ENCODE measurements at places on chromosomes 11 and 22. TPM values are rescaled to one million over a fixed set of nuclear protein-coding genes. Genes with fewer than 3 reads are reported as not detected.

The BTG4 gene
- 0.12 TPM for total RNA-seq

DNA sequence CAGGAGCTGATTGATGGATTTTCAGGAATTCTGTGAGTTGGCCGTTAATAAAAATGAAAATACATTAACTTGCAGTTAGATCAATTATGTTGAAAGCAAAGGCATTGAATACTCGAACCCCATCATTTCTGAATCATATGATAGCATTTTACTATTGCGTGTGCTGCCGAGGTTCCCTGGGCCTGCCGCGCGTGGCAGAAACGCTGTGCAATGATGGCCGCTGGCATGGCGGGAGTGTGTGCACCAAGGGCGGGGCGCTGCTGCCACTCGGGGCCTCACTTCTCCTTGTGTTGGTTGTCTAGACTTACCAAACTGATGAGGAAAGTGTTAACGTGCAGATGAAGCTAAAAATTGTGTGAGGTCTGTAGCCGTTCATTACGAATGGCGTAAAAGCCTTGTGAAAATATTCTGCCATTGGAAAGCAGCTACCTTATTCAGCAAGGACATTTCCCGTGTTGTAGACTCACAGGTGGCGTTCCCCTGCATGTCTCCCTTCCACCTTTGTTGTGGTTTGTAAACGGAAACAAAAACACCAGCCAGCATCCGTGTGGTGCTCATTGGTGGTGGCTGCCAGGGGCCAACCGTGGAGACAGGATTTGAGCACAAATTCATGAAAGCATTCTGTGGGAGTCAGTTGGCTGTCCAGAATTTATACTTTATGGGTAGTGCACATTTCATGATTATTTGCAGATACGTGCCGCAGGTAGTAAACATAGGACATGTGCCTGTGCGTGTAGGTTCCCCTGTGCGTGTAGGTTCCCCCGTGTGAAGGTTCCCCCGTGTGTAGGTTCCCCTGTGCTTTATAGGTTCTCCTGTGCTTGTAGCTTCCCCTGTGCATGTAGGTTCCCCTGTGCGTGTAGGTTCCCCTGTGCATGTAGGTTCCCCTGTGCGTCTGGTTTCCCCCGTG is 5.9 kb upstream of the GRAMD4 start:
- no peak for DNase-seq

GRCh38 chr11:87501388-87501787 is 463.7 kb downstream of the TMEM135 start:
- DNase-seq: no peak

DNA sequence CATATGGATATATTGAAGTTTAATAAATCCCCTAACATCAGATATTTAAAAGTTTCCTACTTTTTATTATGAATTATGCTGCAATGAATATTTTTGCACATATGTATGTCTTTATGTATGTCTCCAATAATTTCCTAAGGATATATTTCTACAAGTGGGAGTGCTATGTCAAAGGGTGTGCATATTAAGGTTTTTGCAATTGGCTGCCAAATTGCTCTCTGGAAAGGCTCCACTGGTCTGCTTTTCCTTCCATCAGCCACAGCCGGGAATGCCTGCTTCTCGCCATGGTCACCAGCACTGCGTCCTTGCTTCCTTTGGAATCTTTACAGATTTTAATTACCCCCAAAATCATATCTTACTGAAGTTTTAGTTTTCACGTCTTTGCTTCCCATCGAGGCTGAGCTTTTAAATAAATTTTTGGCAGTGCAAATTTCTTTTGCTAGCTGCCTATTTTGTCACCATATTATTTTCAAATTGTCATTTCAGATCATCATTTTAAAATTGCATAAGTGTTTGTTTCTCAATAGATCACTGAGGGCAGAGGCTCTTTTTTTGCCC is 221.7 kb downstream of the SNX19 start:
- no peak for DNase-seq

GRCh38 chr11:4825132-4825531 is 4.0 kb downstream of the OR51F2 start:
- DNase-seq: no peak

DNA sequence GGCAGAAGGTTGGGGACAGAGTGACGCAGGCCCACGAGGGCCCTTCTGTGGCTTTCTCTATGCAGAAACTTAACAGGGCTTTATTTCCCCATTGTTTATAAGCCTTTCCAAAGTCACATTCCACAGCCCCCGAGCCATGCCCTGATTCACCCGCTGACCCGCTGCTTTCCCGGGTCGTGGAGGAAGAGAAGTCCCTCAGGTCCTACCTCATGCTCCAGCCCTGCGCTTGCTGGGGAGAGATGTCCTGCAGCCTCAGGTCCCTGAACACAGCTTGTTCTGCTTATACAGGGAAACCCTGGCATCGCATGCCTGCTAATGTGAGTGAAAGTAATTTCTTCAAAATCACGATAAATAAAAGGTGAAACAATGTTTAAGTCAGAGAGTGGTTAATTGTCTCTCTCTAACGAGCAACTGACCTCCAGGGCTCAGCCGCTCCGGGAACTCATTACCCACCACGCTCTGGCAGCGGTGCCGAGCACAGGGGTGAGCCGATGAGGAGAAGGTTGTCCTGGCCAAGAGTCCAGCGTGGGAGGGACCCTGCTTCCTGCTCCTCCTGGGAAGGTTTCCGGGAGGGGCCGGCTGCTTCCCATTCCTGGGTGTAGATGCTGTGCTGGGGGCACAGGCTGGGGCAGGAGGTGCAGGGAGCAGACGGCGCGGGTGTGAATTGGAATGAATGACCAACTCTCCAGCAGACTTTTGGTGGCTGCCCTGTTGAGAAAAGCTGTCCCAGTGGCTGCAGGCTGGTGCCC is 595.2 kb downstream of the BRD1 start:
- DNase-seq: no peak

DNA sequence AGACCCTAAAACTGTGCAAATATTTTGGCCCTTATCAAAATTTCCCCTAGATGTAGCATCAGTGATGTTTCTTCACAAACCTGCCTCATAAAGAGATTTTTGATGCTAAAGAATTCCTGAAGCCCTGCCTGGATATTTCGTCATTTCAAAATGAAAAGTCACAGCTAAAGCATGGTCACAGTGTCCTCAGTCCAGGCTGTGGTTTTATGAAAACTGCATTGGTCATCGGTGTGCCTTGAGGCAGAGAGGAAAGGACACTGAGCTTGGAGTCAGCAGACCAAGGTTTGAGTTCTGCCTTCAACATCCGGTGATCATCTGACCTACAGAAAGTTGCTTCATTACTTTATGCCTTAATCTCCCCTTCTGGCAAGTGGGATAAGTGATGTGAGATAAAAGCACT is 34.8 kb upstream of the ALKBH3 start:
- no peak for DNase-seq

GRCh38 chr22:39825661-39826102 is 67.9 kb downstream of the ENTHD1 start:
- DNase-seq: no peak

GRCh38 chr11:111448831-111449557 is 63.2 kb downstream of the BTG4 start:
- no peak for DNase-seq

The TSPAN32 gene
- total RNA-seq: 13.3 TPM

The PANX3 gene
- total RNA-seq: not detected

The SYT12 gene
- not detected for total RNA-seq

The GRAP2 gene
- not detected for total RNA-seq

Data from A172 (cell line).